ENCODE measurements at places on chromosomes 5 and 9.

- no peak for DNase-seq
These were observed 154.4 kb upstream of the EPB41L4A start for GRCh38 chr5:112573441-112573840.

DNA sequence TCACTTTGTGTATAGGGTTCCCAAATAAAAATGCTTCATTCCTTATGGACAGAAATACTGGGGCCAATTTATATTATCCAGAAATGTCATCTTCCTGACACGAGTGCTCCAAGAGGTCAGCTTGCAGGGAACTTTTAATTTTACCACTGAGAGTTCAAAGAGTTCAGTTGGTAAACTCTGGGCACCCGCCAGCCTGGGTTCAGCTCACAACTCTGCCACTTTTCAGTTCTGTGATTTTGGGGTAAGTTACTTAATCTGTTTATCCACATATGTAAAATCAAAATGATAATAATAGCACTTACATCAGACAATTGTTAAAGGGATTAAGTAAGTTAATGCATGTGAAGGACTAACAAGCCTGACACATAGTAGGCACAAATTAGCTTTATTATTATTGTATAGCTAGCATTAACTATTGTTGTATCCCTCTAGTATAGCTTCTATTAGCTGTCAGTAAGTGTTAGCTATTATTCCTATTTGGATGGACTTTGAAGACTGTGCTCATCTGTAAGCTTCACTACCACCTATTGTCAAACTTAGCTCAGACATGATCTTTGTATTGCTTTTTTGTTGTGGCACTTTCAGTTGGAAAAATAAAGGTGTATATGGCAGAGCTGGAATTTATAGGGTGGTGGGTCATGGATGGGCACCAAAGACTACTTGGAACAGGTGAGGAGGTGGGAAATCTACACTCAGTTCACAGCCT, 1.6 kb downstream of the MEGF10 start:
- no peak for DNase-seq

DNA sequence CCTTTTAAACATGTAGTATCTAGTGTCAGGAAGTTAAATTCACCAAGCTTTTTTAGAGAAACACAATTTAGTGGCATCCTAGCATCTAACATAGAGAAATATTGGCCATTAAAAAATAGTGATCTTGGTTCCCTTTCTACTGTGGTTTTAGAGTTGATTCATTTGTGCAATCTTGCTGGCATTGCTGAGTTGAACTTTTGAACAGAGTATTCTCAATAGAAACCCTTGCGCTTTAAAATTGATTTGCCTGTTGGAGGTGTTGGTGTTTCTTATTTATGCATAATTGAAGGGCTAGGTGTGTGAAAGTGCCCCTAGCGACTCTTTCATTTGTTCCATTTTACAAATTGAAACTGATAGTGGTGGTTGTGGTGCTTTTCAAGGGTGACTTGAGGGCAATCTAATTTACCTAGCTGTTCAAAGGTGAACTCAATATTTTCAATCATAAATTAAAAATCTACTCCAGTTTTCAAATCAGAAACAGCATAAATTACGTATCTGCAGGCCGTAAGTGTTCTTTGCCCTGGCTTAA, 73.0 kb upstream of the MPDZ start:
- no peak for DNase-seq

GRCh38 chr5:33981408-33982162, 2.9 kb downstream of the SLC45A2 start:
- DNase-seq: no peak

- no peak for DNase-seq
These were observed 125.9 kb downstream of the APBA1 start for GRCh38 chr9:69546265-69546664.

DNA sequence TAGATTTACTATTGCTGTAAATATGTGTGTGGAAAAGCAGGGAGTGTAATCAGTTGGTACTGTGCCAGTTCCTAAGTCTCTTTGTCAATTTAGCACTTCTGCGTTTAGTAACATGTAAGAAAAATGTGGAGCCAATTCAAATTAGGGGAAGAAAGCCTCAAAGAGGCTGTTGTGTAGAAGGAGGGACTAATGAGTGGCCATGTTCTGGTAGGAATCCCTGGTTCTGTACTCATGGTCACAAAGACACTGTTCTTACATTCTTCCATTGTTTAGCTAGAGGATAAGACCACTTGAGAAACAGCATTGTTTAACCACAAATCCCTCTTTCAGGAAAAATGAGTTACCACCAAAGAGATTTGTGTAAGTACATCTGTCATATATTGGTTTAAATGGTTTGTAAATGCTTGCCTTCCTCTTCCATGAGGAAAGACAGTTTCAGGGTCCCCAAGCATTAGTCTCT, 14.9 kb downstream of the ARHGEF28 start:
- no peak for DNase-seq

DNA sequence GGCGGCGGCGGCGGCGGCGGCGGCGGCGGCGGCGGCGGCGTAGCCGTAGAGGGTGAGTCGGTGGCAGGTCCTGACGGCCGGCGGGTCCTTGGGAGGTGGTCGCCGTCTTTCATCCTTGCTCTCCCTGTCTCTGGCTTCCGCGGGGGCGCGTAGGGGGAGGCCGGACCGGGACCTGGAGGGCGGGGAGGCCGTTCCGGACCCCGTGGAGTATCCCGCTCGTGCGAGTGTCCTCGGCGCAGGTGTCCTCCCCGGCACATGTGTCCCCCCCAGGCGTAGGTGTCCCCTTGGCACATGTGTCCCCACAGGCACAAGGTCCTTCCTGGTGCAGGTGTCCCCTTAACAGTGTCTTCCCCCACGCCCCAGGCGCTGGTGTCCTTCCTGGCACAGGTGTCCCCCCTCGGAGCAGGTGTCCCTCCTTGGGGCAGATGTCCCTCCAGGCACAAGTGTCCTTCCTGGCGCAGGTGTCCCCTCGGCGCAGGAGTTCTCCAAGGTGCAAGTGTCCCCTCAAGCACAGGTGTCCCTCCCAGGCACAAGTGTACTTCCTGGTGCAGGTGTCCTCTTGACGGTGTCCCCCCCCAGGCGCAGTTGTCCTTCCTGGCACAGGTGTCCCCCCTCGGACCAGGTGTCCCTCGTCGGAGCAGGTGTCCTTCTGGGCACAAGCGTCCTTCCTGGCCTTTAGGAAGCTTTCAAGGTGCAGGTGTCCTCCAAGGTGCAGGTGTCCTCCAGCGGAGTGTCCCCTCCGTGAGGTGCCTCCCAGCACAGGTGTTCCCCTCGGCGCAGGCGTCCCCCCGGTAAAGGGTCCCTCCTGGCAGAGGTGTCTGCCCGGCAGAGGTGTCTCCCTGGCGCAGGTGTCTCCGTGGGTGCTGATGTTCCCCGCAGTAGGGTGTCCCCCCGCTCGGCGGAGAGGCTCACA, 519 bp downstream of the EXOC3 start:
- no peak for DNase-seq

DNA sequence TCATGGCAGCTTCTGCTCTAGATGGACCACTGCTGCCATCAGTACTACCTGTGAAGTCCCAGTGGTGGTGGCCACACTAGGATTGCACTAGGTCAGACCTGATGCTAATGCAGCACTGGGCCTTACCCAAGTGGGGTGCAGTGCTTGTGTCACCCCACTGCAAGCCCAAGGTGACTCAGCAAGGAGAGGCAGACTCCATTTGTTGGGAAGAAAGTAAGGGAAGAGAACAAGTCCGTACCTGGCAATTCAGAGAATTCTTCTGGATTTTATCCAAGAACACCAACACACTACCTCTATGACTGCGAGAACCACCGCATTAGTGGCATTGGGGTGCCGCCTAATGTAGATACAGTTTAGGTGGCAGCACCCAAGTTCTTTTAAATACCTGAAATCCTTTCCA, 34.0 kb upstream of the TYRP1 start:
- DNase-seq: no peak

DNA sequence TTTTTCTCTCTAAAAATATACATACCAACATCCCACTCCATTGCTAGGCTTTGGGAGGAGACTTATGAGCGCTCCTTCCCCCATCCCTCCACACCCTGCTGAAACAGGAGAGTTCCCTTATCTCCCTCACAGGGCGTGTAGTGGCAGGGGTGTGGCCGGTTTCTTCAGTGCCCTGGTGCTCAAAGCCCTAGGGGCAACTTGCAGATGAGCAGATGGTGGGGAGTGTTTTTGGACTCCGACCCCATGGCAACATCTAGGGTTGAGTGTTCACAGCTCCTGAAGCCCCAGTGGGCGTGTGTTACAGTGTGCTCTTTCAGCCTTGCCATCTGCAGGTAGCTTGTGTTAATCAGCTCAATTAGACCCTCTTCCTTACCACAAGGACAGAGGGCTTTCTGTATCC, 409.5 kb downstream of the MAT2B start:
- no peak for DNase-seq

DNA sequence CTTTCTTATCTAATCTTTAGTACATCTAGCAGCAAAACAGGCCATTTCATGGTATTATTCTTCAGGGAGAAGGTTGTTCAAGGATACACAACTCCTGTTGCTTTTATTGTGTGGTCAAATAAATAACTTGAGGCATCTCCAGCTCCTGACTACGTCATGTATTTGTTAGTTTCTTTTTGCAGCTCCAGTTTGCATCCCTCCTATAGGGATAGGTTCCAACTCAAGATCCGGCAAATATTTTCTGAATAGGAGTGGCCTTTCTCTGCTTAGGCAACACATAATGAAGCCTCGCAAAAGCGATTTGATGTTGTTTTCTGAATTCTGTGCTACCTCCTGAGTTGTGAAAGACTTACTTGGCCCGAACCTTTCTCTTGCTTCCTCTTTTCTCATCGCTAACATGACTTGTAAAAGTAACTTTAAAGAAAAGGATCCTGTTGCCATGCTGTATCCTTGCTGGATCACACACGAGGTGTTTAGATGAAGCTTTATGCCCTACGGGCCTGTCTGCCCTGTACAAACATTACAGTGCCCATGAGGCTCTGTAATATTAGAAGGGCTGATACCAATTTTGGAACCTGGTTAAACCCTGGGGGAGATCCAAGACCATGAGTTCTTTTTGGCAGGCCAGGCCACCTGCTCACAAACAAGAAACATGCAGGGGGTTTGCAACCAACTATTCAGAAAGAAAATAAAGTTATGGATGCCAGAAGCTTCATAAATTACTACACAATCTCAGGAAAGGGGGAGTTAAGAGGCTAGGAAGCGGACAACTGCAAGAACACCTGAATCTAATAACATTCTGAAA, 149.8 kb upstream of the FGF10 start:
- DNase-seq: no peak

DNA sequence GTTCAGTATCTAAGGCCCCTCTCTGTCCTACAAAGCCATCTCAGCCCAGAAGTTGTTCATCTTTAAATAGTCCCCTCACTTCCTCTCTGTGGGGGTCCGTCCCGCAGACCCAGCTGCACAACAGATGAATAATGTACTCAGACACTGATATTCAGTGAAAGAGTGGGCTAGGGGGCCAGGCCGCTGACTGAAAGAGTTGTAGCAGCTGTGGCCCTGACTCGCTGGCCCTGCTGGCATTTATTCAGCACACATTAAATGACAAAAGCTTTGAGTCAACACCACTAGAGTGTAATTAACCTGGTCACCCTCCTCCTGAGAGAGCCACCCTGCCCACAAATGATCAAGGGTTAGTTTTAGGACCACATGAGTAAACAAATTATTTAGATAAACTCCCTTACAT, 76.3 kb downstream of the MED10 start:
- no peak for DNase-seq

- no peak for DNase-seq
These were observed 65.0 kb downstream of the SLC1A1 start for GRCh38 chr9:4555236-4555635.

GRCh38 chr5:77558266-77558665, 66.2 kb upstream of the WDR41 start:
- DNase-seq: no peak

- no peak for DNase-seq
These were observed 109.7 kb downstream of the F2RL2 start for GRCh38 chr5:76513476-76513875.

- DNase-seq: no peak
These were observed 2.1 kb upstream of the IRX4 start for GRCh38 chr5:1884678-1885403.

- DNase-seq: no peak
These were observed 59.5 kb upstream of the ASS1 start for GRCh38 chr9:130385257-130385656.

DNA sequence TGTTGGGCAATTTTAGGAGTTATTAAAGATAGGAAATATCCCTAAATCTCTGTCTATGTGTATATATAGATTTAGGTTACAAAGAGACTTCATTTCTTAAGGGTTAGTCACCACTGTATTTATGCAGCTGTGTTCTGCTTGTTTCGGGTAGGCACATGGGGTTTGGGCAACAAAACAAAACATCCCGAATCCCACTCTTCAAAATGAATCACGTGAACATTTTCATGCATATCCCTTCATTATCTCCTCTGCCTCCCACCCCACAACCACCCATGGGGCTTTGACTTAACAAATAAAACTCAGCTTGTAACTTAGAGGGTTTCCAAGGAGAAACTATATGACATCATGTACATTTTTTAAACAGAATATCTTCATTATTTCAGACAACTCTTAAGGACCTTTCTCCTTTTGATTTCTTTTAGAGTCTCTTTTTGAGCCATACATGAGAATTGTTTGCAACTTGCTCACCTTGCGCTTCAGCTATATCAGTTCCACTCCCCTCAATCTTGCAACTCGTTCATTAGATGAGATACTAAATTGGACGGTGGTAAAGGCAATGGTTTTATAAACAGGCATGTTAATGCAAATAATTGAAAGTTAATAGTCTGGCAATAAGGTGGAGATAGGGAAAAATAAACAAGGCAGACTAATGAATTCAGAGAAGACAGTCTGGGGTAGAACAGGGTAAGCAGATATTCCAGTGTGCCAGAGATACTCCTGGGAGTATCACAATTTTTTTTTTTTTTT, 136.7 kb downstream of the CD180 start:
- DNase-seq: no peak

DNA sequence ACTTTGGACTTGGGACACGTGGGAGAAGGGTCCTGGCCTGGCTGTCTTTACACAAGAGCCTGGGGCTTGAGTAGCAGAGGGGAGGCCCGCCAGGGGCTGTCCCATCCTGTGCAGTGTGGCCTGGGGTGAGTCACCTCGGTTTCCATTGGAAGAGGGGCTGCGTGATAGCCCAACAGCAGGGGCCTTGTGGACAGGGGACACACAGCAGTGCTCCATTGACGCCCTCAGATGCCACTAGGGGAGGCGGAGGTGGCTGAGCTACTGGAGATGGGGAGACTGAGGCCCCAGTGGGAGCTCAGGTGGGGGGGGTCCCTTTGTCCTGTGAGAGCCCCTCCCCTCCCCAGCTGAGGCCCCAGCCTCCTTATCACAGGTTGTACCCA, 50.0 kb upstream of the RNU6ATAC start:
- no peak for DNase-seq

DNA sequence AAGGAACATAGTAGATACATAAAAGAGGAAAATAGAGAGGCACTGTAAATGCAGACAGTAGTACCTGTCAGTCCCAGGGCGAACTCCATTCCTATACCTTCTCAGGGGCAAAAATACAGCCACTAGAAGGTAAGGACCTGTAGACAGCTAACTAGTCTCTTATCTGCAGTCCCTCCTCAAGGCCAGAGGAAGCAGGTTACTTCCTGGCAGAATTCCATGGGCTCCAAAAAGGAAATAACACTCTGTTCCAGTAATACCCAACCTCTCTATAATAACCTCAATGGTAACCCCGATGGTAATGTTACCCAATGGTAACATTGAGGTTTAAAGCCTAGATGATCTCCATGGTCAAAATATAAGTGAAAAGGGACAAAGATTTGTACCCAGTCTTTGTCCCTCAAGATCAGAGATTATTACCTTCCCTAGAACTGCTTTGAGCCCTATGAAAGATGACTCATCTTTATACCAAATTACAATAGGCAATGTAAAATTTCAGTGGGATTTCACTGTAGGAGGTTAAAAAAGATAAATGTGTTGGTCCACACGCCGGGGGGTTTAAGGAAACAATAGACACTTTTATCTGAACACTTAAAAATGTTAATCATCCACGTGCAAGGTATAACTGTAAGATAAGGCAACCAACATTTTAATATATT, 113.0 kb downstream of the DENND1A start:
- no peak for DNase-seq
